ENCODE measurements at places on chromosomes 12 and 14.

GRCh38 chr12:87960566-87960965, 68.6 kb downstream of the C12orf50 start:
- DNase-seq = no peak

DNA sequence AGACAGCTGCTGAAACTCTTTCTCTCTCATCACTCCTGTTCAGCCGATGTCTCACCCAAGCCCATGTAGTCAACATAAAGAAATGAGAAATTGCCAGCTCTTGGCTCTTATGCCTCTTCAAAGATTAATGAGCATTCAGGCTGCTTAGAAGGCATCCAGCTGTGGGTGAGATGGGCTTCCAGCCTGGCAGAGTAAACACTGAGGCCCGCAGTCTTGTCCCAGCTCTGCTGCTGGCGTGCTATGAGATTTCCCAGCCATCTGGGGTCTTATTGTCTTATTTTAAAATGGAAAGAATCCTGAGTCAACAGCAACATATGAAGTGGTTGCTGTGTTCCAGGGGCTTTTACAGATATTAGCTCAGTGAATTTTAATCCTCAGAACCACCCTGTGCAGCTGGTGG, 12.6 kb downstream of the RXYLT1 start:
- no peak for DNase-seq

GRCh38 chr12:44380861-44381260, 495.3 kb downstream of the NELL2 start:
- DNase-seq = no peak

DNA sequence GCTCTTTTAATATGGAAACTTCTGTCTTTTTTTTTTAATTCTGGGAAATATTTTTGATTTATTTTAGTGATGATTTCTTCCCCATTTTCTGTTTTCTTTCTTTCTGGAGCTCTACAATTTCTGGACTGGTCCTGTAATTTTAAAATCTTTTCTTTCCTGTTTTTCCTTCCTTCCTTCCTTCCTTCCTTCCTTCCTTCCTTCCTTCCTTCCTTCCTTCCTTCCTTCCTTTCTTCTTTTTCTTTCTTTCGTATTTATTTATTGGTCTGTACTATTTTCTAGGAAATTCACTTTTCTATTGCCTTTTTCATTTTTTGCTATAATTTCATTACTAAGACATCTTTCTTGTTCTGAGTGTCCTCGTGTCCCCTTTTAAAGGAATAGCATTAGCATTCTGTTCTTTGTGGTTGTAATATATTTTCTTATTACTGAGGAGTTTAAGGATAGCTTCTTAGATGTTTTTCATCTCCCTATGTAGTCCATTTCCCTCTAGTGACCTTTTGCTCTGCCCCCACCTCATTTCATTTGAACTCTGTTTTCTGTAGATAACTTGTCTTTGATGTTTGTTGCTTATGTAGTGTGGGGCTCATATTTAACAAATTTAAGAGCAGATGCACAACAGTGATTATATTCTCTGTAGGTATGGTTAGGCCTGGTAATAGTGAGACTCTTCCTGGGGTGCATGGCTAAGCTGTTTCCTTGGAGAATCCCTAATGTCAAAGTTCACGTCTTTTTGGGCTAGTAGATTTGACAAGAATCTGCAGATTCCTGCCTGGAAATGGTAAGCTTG, 38.0 kb downstream of the TBC1D15 start:
- DNase-seq = no peak

DNA sequence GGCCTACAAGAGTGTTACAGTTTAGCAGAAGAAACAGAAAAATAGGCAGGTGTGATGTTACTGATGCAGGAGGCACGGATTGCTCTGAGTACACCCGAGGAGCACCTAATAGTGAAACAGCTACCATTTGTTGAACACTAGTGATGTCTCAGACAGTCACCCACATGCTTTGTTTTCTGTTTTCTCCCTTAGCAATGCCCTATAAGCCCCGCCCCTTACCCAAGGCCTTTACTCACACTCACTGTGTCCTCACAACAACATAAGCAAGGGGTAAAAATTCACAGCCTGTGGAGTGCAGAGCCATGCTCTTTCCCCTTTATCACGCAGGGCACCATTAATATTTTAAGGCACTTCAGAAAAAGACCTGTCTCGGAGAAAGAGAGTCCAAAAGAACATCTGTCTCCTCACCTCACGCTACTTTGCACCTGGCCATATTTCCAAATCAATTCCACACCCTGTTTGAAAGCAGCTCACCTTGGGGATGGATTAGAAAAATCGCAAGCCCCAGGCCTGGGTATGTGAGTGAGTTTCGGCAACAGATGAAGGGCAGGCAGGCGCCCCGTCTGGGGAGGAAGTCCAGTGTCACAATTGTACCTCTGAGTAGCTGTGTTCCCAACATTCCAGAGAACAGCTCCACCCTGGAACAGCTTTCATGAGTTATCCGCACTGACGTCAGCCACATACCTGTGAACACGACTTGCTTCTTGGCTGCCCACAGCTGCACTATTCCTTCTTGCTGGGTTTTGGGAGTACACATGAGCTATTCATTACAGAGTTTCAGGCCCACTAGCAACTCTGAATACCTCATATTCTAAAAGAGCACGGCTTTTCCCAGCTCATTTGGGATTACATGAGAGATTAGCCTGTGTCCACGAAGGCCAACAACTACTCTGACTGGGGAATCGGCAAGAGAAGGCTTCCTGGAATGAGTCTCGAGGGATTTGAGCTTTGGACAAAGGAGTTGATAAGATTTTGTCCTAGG, 26.0 kb downstream of the MAPK1IP1L start:
- DNase-seq = no peak

GRCh38 chr12:107399046-107399445, 286.6 kb upstream of the PWP1 start:
- no peak for DNase-seq

DNA sequence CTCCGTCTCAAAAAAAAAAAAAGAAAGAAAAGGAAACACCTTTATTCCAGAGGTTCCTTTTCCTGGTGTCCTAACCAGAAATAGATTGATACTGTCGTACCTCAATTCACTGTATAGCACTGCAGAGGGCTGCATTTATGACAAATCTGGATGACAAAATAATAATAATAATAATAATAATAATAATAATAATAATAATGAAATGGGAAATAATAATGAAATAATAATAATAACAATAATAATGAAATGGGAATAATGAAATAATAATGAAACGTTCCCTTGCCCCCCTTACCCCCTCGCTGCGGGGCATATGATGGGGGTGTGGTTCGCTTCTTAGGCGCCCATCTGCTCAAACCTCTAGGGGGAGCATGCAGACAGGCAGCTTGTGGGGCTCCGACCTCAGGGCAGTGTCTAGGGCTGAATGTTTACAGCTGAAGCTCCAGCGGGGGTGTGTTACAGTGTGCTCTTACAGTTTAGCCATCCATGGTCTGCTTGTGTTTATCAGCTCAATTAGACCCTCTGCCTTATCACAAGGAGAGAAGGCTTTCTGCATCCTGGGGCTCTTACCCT, 1088.3 kb upstream of the SEL1L start:
- no peak for DNase-seq

DNA sequence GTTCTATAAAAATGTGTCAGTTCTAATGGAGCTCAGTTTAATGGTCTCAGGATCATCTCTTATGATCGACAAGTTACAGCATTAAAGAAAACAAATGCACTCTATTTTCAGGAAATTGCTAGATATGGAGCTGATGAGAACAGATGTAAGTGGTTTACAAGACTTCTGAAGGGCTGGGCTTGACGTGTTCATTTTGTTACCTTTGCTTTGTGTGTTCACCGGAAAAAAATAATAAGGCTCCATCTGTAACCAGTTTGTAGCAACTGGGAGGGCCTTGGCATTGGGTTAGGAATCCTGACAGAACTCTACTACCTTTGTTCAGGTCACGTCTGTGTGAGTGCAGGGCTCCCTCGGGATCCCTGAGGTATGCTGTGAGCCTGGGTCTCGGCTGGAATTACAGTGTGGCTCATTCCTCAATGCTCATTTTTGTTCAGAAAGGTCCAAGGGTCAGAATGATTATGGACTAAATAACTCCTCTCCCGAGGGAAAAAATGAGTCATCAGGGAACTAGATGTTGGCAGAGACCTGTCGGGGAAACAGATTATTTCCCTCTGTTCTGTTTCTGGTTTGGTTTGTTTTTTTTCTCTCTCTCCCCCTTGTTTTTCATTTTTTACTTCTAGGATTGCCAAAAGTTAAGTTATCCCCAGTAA, 158.0 kb downstream of the SLC5A8 start:
- DNase-seq = no peak

- no peak for DNase-seq
Measured at GRCh38 chr14:39181026-39181692, 6.1 kb downstream of the PNN start.

DNA sequence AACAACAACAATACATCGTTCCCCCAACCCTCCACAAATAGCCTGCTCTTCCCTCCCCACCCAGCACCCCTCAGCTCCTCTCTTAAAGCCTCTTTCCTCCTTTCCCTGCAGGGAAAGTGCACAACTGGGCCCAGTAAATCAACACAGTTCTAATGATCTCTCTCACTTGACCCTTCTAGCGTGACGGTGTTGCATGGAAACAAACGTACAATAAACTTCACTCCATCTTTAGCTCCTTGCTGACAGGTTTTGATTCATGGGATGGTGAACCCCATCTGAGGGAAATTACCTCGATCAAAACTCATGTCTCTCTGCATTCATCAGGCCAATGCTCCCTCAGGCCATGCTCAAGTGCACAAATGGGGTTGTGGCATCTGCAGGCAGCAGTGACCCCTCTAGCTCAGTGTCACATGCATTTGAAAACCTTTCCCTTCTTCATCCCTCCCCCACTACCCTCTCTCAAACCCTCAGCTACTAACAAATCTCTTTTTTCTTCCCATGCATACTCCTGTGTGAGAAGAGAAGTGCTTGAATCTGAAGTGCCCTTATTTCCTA, 22.9 kb downstream of the GDF11 start:
- DNase-seq = no peak

DNA sequence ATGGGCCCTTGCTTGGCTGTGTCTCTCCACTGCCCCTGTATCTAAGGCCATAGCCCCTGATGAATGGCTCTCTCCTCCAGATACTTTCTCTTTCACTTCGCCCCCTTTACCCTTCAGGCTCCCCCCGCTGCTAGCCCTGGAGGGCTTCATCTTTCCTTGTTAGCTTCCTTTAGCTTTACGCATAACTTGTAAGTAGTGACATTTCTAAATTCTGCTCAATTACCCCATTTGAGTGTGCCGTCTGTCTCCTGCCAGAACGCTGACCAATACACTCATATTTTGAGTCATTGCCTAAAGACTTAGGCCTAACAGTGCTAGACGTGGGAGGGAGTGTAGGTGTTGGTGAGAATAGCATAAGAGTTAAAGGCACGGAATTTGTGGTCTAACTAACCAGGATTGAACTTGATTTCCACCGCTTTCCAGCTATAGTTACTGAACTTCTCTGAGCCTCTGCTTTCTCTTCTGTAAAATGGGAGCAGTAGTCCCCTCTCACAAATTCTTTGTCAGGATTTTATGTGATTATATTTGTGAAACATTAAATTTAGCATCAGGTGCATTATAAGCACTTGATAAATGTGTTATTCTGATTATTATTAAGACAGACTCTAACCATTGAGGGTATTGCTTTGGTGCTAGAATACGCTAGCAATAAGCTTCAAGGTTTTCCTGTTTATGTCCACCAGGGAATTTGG, 129.3 kb downstream of the ZFP36L1 start:
- peak; percentile 39 for DNase-seq

DNA sequence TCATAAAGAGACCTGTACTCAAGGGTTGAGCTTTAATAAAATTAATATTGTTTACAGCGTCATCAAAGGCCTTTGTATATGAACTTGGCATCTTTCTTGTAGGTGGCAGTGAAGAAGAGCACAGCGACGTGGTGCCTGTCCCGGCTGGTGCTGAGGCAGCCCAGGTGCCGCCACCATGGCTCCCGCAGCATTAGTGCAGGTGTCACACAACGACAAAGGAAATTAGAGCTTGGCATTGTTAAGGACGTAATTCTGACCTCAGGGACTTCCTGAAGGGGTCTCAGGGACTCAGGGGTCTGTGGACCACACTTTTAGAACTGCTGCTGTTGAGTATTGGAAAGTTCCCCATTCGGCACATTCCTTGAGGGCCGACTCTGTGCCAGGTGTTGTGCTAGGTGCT, 24.1 kb downstream of the EML1 start:
- DNase-seq = no peak

GRCh38 chr12:70520847-70521246, 116.4 kb downstream of the PTPRB start:
- no peak for DNase-seq
